ENCODE measurements at places on chromosomes 2 and 18. TPM values are rescaled to one million over a fixed set of nuclear protein-coding genes. Genes with fewer than 3 reads are reported as not detected.

DNA sequence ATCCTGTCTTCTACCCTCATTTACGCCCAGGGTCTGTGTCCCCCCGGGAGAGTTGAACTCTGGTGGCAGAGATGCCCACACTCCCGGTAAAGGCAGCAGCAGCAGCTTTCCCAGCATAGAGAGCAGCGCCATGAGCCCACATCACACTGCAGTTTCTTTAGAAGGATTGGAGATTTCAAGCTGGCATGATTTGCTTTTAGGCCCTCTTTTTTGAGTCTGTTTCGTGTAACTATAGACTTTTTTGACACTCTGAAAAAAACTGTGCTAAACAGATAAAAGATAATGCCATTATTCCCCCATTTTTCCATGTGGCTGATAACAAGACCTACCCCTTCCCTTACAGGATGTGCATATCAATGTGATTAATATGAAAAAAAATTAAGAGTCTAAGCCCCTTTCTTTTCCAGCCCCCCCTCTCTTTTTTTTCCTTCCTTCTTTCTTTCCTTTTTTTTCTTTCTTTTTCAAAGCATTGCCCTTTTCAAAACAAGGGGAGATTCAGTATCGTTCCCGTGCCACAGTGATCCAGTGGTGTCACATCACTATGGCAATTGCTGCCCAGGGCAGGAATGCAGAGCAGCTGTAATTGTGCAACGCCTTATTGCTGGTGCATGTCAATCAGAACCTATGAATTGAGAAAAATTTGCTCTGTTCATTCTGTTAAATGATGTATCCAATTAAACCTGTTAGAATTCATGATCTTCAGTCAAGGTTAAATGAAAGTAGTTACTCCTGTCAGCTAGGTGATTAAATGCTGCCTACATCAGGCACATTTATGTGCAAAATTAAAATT is 104.5 kb downstream of the CDCA7 start:
- no peak for DNase-seq

- no peak for DNase-seq
These were observed 48.8 kb downstream of the THNSL2 start for GRCh38 chr2:88218981-88219380.

The GALR1 gene
- total RNA-seq: 0.06 TPM

DNA sequence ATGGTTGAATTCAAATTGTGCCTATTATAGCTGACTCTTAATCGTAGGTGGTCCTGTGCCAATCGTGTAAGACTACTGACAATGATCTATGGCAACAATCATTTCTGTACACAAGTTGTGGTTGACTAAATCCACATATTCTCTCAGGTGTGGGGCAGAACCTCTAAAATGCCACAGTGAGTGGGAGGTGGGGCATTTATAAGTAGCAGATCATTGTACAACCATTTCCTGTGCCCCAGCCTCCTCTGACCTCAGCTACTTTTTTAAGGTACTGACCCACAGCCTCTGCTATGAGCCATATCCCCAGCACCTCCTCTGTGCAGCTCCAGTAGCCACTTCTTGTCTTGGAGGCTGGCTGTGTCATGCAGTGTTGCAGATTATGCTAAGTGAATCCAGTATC is 48.6 kb upstream of the RAPH1 start:
- DNase-seq: no peak

DNA sequence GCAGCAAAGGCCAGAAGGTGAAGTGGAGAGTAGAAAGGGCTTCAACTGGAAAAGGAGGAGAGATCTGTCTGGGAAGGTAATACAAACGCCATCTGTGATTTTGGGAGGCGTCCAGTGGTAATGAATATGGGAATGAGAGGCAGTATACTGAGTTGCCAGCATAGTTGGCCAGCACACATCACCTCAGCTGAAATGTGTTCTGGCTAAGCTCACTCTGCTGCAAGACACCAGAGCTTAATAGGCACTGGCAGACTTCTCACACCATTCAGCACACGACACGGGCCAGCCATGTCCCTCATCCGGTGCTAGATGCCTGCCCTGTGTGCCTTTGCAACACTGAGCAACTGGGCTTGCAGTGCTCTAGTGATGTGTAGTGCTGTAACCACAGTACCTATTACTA is 277.1 kb downstream of the PIEZO2 start:
- no peak for DNase-seq

- no peak for DNase-seq
These were observed 114.0 kb downstream of the FAM210A start for GRCh38 chr18:13612196-13612997.

DNA sequence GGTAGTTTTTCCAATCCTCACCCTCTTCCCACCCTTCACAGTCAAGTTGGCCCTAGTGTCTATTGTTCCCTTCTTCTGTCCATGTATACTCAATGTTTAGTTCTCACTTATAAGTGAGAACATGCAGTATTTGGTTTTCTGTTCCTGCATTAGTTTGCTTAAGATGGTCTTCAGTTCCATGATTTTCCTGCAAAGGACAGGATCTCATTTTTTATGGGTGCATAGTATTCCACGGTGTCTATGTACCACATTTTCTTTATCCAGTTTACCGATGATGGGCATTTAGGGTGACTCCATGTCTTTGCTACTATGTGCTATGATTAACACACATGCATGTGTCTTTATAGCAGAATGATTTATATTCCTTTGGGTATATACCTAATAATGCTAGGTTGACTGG is 104.4 kb downstream of the STRN start:
- DNase-seq: no peak

The BCL2 gene
- total RNA-seq: 10.1 TPM

GRCh38 chr2:233980955-233981561 is 63.9 kb downstream of the TRPM8 start:
- DNase-seq: no peak

The ME2 gene
- 88.1 TPM for total RNA-seq

DNA sequence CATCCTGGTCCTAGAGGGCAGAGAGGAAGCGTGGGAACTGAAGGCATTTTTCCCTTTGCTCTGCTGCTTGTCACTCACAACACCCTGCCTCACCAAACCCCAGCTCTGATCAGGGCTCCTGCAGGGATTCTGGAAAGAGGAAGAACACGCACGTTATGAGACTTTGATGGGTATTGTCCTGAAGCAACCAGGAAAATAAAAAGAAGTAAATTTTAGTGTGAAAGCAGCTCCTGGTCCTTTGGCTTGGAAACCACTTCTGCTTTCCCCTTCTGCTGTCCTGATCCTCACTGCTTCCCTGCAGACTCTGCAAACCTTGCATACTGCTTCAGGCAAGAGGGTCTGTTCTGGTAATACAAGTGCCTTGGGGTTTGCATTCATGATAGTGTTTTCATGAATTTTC is 164.1 kb downstream of the SLC8A1 start:
- DNase-seq: no peak

DNA sequence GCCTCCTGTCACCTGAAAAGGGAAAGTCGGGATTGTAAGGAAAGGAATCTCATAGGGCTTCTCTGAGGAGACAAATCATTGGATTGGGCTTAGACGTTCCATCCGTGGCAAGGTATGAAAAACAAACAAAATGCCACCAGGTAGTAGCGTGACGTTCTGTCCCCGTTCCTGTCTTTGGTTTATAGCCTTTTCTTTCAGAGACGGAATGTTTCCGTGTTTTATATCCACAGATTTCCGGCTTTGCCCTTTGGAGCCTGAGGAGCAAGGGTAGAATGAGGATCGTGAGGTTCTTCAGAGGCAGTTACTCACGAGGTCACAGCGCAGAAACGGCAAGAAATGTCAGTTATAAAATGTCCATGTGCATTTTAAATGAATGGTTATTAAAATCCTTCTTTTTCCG is 118.3 kb downstream of the TMEM18 start:
- no peak for DNase-seq

The MAP3K19 gene
- total RNA-seq: not detected

DNA sequence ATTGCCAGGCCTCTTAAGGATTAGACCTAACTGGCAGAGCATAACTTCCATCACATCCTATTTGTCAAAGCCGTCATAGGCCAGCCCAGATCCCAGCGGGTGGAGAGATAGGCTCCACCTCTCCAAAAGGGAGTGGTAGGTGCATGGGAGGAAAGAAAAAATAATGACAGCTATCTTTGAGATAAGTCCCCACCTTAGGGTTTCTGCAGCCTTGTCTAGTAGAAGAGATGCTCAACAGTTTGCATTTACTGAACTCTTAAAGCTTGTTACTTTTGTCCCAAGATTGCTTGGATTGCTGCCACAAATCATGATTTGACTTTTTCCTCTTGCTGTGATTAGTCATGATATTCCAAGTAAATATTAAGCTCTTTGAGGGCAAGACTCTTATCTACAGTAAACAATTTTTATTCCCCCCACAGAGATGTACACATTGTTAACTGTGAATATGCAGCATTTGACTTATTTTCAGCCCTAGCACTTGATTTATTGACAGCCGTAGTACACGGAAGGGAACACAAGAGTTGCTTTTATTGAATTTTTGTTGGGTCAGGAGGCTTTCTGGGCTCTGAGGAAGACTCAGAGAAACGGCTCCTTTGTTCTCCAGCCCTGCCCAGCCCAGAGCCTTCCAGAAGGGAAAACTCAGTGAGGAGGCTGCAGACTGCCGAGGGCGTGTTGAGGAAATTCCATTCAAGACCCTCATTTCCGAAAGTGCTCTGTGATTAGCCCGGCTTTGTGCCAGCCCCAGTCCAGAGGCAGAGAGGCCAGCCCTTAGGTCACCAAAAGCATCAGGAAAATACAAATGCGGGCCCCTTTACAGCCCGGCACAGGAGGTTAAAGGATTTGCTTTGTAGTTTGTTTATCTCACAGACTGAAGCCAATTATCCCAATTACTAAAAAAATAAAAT is 75.5 kb upstream of the ZNF532 start:
- peak; percentile 84 for DNase-seq

- no peak for DNase-seq
These were observed 81.6 kb downstream of the ASAP2 start for GRCh38 chr2:9288233-9288632.

GRCh38 chr2:105396254-105397024 is 2.4 kb downstream of the FHL2 start:
- DNase-seq: peak; percentile 48

The TXNDC2 gene
- not detected for total RNA-seq

The RPE gene
- total RNA-seq: 30.0 TPM

DNA sequence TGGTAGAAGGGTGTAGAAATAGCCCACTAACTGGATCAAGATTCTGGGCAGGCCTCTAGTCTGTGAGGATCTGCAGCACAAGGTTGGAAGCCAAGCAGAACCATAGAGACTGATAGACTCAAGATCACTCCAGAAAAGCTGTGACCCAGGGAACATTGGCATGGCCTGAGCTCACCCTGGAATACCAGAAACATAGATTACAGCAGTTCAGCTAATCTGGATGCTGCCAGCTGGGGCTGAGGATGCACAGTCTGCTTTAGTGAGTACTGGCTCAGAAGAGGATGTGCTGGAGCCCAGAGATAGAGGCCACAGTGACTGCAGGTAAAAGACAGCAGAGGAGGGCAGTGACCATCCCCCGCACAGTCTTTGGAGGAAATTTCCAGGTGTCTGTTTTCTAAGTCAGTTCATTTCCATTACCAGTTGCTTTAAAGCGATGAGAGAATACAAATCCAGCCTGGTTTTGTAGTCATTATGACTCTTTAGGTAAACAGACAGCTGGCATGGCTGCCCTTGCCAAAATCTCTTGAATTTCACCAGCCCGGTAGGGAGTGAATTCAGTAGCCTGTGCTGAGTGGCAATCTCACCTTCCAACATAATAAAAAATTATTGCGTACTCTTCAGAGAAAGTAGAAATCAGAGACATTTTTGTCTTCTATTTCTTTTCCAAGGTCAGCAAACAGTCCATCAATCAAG is 119.2 kb downstream of the ANTXR1 start:
- DNase-seq: no peak

DNA sequence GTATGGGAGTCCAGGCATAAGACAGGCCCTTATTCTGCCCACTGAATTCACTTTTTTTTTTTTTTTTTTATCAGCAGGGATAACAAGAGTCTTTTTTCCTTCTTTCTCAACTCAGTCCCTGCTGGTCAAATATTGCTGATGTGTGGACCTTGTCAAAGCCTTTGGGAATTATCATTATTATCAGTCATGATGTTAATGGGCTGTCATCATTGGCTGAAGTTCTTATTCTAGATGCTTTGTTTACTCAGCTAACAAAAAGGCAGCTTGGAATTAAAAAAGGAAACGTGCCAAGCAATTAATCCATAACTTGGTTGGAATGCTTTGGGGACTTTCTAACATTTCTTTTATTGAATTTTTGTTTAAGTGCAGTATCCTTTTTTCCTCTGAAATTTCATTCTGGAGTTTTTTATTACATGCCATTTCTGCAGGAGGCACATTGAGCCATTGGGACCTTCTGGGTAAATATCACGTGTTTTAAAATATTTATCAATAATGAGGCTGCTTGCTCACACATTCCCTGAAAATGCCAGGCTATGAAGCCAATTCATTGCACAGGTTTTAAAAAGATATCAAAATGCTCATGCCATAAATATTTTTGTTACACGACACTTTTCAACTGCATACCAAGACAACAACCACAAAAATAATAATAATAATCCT is 246.3 kb downstream of the TXNL1 start:
- DNase-seq: no peak

- no peak for DNase-seq
These were observed 708.5 kb upstream of the SLC8A1 start for GRCh38 chr2:41160439-41160838.

DNA sequence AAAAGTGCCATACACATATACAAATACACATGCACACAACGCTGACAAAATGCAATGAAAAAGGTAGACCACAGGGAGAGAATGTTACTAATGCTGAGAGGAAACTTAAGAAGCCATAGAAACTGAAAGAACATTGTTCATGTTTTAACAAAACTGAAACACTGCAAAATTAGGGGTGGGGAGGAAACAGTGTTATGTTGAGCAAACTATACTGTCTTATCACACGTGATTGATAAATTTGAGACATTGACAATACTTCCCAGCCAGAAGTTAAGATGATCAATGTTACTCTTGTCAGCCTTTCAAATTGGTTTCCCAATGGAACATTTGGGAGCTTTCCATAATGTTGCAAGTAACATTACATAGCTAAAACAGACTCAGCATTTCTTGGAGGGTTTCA is 165.5 kb downstream of the L3MBTL4 start:
- DNase-seq: no peak

GRCh38 chr2:209817844-209818271 is 46.2 kb downstream of the UNC80 start:
- no peak for DNase-seq

DNA sequence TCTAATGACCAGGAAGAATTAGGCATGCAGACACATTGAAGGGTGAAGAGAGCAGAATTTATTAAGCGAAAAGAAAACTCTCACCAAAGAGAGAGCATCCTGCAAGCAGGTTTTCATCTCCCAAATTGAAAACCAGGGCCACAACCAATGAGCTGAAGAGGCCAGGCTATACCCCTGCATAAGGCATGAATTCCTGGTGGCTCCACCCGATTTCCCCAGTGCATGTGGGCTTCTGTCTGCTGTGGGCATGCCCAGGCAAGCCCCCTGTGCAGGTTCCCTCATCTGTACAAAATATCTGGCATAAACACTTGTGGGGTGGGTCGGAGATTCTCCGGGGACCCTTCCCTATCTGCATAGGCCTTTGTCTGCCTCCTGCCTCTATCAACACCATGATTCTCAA is 621.6 kb upstream of the LRRTM1 start:
- DNase-seq: no peak

DNA sequence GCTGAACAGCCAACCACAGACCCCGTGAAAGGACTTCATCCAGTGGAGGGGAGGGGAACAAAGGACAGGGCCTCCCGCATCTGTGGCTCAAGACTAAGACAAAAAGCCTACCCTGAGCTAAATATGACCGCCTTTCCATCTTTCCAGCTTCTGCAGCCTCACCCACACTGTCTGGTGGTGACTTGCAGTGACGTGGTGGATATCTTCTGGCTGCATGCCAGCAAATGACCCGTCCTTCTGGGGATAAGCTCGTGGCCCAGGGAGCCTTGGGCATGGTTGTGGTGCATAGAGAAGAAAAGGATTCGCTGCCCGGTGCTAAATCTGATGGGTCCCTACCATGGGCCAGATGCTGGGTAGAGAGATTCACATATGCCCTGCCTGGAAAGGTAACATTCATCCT is 8.7 kb upstream of the NGEF start:
- DNase-seq: no peak
